ENCODE measurements at places on chromosomes 3 and 15.

DNA sequence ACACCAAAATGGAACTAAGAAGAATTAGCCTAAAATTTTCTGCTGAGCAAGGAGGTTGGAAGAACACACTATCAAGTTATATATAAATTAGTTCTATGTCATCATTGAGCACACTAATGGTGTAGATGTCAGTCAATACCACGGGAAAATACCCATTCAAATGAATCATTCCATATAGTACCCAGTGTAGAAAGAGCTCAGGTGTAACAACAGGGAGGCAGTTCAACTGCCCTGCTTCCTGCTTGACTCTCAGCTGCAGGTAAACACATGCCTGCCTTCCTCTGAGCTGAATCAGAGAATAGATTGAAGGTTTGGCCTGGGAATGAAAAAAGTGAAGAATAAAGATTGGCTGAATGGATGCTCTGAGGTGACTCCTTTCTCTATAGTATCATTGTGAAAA lies 1088.0 kb downstream of the AGBL1 start:
- DNase-seq: no peak

- no peak for DNase-seq
Observed at GRCh38 chr15:92029767-92030166, 176.3 kb downstream of the SLCO3A1 start.

DNA sequence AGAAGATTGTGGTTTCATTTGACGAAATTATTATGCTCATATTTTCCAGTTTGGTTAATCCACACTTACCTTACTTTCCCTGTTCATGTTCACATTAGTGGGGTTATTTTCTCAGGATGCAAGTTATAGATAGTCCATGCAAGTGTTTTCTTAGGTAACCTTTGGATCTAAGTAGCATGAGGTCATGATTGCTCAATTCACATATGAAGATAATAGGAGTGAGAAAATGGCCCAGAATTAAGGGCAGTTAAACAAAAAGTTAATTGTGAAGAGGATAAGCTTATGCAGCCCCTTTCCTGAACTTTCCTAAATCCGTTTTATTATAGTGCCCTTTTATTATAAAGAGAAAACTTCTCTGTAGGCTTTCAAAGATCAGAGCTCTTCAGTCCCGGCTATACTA lies 83.4 kb downstream of the CD200R1L start:
- no peak for DNase-seq

DNA sequence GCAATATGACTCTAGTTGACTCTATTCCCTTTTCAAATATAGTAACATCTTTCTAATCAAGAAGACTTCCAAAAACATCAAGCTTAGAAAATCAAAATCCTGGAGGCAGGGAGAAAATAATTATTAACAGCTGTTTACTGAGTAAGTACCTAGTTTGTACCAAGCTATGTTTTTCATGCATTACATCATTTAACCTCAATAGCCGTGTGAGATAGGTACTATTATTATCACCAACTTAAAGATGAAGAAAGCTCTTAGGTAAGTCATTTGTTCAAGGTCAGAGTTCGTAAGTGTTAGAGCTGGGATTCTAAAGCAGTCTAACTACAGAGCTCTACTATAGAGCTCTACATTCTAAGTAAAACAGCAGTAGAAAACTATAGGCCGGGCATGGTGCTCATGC lies 41.6 kb downstream of the GSK3B start:
- DNase-seq: no peak

DNA sequence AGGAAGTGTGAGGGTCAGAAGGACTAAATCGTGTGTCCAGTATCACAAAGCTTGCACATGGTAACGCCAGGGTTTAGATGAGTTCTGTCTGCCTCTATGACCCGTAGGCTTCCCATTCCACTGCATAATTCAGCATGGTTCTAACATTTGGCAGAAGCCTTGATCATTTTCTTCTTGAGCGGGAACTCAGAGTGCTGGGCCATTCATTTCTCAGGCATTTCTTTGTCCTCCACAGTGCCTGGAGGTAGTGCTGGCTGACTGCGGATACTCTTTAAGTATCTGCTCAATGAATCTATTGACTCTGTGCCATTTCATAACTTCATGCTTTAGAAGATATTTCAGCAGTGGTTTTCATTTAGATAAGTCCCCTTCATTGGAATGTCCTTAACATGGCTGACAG lies 370.2 kb downstream of the EPHB1 start:
- no peak for DNase-seq

- no peak for DNase-seq
Observed at GRCh38 chr3:46996689-46997452, 17.4 kb downstream of the NBEAL2 start.

DNA sequence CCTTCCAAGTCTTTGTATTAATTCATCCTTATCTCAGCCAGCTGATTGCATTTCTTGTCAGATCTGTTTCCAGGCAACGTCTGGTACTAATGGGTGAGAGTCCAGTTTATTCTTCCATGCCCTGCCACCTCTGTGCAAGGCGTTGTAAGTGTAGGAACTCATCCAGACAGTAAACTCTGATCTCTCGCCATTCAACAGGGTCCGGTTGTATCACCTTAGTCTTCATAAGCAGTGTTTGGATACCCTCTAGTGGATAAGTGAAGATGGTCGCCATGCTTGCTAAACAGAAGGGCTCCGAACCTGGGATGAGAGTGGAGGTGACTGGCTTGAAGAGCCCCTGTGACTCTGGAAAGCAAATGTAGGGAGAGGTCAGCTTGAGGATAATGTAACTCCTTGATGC lies 51.6 kb upstream of the CMTM7 start:
- no peak for DNase-seq
